ENCODE measurements at places on chromosomes 4 and X.

GRCh38 chr4:1511441-1512041, 105.3 kb upstream of the NKX1-1 start:
- DNase-seq = no peak

DNA sequence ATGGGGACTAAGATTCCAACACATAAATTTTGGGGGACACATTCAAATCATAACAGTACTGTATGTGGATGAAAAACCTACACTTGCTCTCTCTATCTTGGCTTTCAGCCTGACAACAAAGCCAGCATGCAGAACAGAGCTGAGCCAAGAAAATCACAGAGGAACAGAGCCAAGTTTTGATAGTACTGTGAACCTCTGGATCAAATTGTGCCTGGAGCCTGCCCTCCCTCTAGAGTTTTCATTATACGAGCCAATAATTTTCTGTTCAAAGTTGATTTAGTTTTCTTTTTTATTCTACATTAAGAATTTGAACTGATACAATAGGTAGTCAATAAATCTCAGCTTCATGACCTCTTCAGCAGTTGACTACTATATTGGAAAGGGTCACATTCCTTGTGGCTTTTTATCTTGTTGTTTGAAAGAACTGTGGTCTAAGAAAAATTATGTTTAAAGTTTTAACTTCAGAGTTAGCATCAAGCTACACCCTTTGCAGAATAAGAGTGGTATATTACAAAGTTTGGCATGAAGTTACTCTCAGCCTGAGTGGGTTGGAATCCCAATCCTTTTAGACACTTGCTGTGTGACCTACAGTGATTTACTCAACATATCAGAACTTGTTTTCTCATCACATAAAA, 31.1 kb downstream of the GRID2 start:
- DNase-seq = no peak

DNA sequence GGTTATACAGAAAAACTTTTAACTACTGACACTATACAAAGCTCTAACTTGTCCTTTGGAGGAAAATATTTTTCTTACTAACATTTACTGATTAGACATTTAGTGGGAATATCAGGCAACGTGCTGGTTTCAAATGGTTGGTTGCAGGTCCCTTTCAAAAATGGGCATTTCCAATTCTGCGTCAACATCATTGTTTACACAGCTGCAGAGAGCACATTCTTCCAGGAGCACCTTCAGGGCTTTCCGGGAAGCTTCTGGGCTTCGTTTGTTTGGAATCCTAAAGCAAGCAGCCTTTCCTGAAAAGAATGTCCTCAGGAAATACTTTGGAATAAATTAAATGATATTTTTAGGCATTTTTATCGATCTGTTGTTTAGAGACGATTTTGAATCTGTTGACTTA, 289.7 kb downstream of the TRIML1 start:
- no peak for DNase-seq

DNA sequence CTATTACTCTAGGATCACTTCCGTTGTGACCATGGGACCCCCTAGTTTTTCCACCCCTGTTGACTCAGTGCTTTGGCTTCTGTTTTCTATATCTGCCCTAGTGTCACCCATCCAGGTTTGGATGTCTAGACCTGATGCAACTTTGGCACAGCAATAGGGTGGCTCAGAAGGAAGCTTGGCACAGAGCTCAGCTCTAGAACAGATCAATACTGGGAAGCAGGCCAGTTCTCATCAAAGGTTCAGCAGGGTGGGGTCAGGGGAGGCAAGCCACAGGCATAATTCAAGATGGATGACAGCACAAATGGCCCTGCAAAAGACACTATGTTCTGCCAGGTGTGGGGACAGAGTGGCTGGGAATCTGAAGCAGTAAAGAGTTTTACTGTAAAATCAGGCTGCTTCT, 74.2 kb upstream of the EGFL6 start:
- no peak for DNase-seq

DNA sequence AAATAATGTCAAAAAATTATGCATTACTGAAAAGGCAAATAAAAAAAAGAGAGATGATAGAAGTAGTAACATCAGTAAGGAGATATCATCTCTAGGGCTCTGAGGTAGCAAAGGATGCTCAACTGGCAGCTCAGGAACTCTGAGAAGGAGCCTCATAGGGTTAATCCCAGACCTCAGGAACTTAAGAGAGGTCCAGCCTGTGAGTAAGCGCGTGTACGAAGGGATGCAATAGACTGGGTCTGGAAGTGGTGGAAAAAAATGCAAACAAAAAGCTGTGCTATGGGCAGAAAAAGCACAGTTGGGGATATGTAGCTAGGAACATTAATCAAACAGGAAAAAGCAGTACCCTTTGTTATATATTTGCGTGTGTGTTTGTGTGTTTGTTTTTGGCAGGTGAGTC, 282.0 kb downstream of the GALNTL6 start:
- DNase-seq = no peak

GRCh38 chr4:149572716-149573115, 242.9 kb downstream of the IQCM start:
- DNase-seq = no peak

DNA sequence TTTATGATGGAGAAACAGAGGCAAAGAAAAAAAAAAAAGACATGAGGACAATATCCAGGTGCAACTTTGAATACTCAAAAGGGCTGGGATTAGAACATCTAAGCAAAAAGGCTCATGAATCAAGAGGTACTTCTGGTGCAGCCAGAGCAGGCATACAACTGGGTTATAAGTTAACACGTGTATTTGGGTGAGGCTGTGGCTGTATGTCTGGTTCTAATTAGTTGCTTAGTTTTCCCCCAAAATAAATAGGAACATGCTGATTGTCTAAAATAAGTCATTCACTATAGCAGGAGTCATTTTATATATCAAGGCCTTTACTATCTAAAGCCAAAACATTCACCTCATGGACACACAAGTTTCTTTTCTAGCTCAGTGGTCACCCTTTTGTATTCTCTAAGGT, 20.2 kb downstream of the NHS start:
- no peak for DNase-seq

DNA sequence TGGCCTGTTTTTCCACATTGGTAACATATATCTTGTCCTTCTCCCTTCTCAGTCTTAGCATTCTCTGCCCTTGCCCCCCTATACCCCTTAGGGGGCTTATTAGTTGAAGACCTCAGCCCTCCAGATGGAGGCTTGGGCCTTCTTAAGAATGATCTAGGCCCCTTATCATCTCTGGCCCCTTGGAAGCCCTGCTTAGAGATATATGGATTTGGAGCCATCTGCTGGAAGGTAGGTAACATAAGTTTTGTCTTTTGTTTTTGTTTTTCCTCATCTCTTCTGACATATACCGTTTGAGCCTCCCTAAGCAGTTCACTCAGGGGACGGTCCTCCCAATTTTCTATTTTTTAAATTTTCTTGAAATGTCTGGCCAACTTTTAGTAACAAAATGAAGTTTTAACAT, 48.3 kb upstream of the NAP1L2 start:
- DNase-seq = no peak

DNA sequence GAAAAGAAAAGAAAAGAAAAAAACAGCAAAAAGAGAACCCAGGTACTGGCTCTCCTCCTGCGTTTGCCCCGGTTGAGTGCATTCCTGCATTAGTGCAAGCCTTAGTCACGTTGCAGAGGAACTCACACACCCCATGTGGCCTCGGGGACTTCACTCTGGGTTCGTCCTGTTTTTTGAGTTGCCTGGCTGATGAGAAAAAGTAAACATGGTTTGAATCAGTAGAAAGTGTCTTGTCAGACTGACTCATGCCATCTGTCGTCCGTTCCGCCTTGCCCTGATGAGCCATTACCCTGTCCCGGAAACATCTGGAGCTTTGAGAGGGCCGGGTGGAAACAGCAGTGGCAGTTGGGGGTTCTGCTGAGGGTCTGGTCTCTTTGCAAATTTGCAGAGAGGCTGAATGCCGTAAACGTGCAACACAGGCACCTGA, 16.3 kb downstream of the CD99 start:
- DNase-seq = no peak

DNA sequence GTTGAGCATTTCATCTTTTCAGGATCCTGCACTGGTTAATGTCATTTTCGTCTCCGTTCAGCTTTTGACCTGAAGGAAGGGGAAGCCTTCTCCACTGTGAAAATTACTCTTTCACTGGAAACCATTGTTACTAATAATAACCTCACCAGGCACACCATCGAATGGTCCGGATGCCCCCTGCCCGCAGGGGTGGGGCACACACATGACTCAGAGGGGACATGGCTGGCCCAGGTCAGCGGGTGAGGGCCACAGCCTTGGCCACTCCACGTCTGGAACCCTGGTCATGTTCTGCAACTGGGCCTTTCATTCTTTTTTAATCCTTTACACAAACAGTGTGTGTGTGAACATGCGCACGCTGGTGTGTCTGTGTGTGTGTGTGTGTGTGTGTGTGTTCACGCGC, 191.8 kb downstream of the BCOR start:
- DNase-seq = no peak

DNA sequence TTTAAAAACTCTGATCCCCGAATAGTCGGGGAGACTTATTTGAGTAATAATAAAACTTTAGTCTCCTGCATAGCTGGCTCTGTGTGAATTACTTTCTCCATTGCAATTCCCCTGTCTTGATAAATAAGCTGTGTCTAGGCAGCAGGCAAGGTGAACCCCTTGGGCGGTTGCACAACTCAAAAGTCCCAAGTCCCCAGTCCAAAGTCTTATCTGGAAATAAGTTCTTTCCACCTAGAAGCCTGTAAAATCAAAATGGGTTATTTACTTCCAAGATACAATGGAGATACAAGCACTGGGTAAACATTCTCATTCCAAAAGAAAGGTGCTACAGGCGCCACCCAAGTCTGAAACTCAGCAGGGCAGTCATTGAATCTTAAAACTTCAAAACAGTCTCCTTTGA, 10.1 kb upstream of the PNMA5 start:
- no peak for DNase-seq

DNA sequence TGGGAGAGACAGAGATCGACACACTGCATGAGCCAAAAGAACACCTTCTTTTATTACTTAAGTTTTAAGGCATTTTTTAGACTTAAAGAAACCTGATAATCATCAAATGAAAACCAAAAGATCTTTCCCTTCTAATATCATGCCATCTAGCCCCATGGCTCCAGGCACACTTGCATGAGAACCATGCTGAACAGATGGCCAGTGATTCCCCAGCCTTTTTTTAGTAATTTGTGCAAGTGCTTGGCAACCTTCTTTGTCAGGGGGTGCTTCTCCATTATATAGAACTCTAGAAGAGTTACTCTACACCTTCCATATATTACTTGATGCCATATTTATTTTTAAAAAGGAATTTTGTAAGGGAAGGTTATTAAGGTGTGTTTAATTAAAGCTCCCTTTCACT, 182.2 kb upstream of the TEX13C start:
- no peak for DNase-seq

GRCh38 chr4:155569960-155570515, 96.6 kb upstream of the GUCY1A1 start:
- DNase-seq = no peak

- DNase-seq = peak; percentile 38
Measured at GRCh38 chr4:1010395-1011021, 918 bp upstream of the FGFRL1 start.

- no peak for DNase-seq
Measured at GRCh38 chr4:172900900-172901299, 267.7 kb upstream of the GALNT7 start.

GRCh38 chrX:148572337-148572736, 71.9 kb downstream of the AFF2 start:
- no peak for DNase-seq

- DNase-seq = no peak
Measured at GRCh38 chrX:154028502-154029184, 8.9 kb upstream of the IRAK1 start.

DNA sequence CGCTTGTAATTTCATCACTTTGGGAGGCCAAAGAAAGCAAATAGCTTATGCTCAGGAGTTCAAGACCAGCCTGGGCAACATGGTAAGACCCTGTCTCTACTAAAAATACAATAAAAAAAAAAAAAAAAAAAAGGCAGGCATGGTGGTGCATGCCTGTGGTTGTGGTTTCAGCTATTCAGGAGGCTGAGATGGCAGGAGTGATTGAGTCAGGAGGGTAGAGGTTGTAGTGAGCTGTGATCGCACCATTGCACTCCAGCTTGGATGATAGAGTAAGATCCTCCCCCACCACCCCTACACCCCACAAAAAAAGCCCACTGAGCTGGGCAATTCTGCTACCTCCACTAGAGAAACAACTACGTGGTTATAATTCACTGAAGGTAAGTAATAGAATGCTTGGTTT, 118.8 kb upstream of the PCDH18 start:
- DNase-seq = no peak

- DNase-seq = no peak
Measured at GRCh38 chr4:6811165-6811564, 28.6 kb downstream of the KIAA0232 start.

GRCh38 chr4:86608757-86609375, 14.8 kb downstream of the PTPN13 start:
- no peak for DNase-seq
